ENCODE measurements at places on chromosomes 4 and X. TPM values are rescaled to one million over a fixed set of nuclear protein-coding genes. Genes with fewer than 3 reads are reported as not detected.
A peak's percentile ranks its signal among the peaks of the same experiment; 100 is the strongest.

GRCh38 chrX:121455890-121456289 is 408.5 kb downstream of the GLUD2 start:
- no peak for DNase-seq

Gene CENPVL2
- not detected for total RNA-seq

- no peak for DNase-seq
Measured at GRCh38 chr4:85522277-85522676, 47.3 kb downstream of the ARHGAP24 start.

Gene DDIT4L
- 0.95 TPM for total RNA-seq

DNA sequence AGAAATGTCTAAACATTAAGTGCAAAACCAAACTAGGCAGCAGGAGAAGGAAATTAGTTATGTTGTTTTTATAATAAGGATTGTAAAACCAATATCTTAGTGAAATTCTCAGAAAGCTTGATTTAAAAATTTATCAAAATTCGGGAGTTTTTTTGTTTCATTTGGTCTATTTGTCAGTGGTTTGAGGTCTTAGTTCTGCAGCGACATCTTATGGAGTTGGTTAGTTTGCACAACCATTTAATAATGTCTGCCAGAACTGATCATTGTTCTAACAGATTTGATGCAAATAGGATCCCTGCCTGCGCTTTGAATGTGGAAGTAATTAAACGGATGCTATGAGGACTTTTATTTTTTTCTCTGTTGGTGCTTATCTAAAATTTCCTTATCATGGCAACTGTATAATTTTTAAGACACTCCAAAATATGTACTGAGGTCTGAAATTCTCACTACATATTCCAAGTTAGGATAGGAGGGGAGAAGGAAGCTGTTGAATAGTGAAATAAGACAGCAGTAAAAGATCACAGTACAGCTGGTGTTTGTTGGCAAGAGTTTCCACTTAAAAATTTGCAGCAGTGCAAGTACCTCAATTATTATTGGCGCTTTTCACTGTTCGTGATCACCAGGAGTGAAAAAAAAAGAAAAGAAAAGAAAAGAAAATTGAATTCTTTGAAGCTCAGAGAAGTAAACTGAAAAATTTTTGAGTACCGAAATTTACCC is 2521.4 kb downstream of the ARAP2 start:
- no peak for DNase-seq

DNA sequence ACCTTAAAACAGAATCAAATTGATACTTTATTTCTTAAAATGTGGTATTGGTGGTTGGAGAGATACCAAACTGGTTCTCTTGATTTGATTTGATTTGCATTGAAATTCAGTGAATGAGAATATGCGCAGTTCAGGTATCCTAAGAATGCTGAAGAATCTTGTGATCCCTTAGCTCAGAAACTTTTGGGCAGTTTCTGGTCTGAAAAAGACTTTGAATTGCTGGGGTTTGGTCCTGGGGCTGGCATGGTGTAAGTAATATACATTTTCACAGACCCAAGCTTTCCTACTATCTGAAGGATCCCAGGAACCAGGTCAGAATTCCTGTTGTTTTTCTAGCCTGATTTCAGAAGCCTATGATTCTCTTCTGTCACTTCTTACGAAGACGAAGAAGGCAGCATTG is 6.6 kb downstream of the RAB33B start:
- DNase-seq, result no peak

DNA sequence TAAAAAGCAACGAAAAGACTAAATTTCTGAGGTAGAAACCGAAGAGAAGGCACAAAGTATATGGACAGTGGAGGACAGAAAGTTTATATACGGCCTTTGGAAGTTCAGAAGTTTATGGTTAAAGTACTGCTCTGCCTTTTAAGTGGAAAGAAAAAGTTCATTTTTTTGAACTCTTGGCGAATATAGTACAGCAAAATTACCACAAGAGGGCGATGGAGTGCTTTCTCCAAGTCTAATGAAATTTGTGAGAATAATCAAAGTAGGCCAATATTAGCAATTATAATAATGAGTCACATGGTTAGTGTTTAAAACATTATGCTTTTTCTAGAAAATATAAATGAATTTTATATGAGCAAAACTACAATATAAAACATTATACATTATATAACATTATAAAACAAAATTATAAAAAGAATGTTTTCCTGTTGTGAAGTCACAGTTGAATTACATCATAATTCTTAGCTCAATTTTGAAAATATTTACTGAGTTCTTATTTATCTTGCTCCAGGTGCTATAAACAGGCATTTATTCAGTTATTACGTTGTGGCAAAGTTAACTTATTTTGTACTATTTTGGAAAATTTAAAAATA is 136.2 kb upstream of the BMPR1B start:
- peak; percentile 5 for DNase-seq

Data from activated CD8-positive, alpha-beta T cell treated with anti-CD3 and anti-CD28 coated beads for 36 hours (primary cell).